ENCODE measurements at places on chromosomes 6 and 20.

- DNase-seq: no peak
Observed at GRCh38 chr6:104326173-104327001, 533.3 kb downstream of the HACE1 start.

GRCh38 chr6:147063469-147064031 lies 140.7 kb upstream of the STXBP5 start:
- no peak for DNase-seq

GRCh38 chr20:41169162-41169690 lies 31.9 kb downstream of the PLCG1 start:
- DNase-seq: peak; percentile 13

- DNase-seq: no peak
Observed at GRCh38 chr6:8434727-8435092, 635 bp downstream of the SLC35B3 start.

GRCh38 chr6:136711644-136712043 lies 80.6 kb downstream of the MAP3K5 start:
- no peak for DNase-seq

DNA sequence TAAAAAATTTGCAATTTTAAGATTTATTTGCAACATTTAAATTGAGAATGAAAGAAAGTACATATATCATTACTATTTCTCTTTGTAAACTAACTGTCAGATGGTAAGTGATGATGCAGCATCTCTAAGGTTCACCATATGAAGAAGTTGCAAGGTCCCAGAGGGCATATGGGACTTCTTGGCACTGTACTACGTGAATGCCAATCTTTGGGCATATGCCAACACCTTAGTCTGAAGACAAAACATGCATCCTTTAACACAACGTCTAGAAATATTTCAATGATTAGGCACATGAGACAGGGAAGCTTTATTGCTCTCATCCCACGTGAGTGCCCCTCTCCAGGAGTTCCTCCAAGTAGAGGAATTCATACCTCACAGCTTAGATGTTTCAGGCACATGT lies 66.8 kb downstream of the CDK19 start:
- no peak for DNase-seq

- no peak for DNase-seq
Observed at GRCh38 chr6:133341607-133342158, 100.5 kb downstream of the EYA4 start.

GRCh38 chr6:125812394-125813292 lies 21.9 kb downstream of the NCOA7 start:
- no peak for DNase-seq

DNA sequence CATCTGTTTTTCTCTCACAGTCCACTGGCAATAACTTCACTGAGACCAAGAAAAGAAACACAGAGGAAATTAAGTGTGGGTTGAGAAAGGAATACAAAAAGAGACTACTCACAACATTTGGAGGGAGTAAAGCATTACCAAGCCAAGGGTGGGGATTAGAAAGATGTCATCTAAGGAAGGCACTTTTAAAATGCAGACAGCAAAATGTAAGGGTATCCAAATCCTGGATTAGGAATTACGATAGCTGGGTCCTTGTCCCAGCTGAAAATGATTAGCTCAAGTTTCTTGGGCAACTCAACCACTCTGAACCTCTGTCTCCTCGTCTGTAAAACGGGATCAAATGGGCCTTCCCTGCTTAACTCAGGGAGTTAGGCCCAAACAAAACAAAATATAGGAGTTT lies 2.2 kb downstream of the LEMD2 start:
- DNase-seq: no peak

DNA sequence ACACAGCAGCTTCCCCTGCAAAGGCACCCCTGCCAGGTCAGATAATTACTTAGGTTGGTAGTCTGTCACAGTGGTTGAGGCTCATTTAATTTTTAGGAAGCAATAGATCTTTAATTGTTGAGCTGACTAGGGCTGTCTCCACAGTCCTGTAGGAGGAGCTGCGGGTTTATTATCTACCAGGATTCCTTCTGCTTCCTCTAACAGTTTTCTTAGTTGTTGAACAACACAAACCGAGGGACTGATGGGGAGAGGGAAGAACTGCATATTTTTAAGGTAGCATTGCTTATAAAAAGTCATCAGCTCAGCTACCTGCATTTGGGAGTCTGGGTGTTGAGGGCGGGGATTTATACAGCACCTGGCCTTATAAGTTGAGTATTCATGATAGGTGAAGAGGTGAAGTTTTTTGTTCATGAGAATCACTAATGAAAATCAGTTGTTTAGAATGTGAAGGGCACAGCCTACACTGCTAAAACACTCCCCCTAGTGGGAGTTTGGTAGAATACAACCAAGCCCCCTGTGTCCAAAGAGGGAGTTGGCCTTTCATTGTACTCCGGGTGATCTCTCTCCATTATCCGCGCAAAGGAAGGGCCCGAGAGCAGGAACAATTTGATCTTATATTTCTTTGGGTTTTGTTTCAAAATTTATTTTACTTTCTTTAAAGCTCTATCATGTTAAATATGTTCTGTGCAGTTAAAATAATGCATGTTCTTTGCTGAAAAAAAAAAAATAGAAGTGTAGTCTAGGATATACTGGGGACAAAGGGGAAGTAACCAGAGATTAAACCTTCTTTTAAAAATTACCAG lies 69.6 kb downstream of the SSR1 start:
- no peak for DNase-seq

- DNase-seq: no peak
Observed at GRCh38 chr6:130574146-130574545, 208.3 kb downstream of the TMEM200A start.

DNA sequence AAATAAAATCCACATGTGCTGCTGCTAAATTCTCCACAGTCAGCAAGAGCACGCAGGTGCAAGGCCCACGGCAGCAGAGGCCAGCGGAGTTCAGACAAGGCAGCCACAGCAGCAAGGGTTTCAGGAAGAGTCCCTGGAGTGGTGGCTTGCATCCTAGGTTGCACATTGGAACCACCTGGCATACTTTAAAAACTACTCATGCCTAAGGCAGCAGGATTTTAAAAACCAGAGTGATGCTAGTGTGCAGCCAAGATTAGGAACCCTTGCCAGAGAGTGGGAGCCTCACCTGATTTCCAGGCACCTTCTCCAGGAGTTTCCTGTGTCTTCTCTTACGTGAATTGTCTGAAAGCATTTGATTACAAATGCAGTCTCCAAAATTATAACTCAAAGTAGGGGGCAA lies 104.0 kb upstream of the GPR6 start:
- no peak for DNase-seq

DNA sequence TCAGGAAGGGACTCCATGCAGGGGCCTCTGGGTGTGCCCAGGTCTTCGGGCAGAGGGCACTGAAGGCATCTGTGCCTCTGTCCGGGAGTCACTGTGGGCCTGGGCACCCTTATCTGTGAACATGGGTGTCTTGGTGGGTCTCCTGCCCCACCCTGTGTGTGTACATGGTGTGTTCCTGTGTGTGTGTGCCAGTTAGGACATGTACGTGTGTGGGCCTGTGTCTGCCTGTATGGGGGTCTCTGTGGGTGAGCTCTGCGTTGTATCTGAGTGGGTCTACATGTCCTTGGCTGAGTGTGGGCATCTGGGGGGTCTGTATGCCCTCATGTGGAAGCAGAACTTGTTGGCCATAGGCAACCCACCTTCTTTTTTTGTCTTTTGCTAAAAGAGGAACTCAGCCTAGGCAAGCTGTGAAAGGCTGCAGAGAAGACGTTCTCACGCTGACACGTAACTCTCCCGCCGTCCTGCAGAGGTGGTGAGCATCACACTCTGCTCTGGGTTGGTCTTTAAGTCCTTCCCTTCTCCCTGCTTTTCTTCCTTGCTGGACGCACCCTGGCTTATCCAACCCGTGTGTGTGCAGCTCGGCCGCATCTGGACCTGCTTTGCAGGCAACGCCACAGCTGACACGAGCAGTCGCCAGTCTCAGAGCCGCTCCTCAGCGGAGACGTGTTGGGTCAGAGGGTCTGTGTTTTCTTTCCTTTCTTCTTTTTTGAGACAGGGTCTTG lies 532 bp upstream of the NPBWR2 start:
- DNase-seq: peak; percentile 12

DNA sequence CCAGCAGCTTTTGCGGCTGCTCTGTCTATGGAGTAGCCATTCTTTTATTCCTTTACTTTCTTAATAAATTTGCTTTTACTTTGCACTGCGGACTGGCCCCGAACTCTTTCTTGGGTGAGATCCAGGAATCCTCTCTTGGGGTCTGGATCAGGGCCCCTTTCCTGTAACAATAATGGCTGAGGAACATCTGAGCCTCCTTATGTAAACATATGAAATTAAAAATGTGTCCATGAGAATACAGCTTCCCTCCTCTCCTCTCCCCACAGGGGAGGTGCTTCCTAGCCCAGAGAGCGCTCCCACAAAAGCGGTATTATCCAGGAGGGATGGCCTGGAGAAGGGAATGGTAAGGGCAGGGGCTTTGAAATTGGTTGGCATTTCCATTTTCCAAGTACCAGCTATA lies 81.1 kb downstream of the PSMG4 start:
- DNase-seq: no peak

GRCh38 chr20:58956078-58956477 lies 25.0 kb upstream of the NELFCD start:
- no peak for DNase-seq

GRCh38 chr20:39605908-39606307 lies 643.8 kb downstream of the DHX35 start:
- DNase-seq: no peak

DNA sequence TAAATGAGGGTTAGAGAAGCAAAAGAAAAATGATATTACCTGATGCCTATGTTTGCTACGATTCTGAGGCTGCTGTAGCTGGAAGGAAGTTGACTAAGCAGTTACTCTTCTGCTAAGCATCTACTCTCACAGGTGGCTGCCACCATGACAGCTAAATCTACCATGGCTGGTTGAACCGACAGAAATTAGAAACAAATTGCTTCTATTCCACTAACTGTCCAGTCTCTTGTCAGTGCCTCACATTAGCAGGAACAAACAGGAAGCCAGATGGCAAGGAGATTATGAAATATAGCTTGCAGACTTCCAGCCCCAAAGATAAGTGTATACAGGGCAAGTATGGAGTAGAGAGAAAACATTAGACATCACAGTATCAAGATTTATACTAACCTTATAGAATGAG lies 59.4 kb upstream of the TMEM200A start:
- DNase-seq: no peak

DNA sequence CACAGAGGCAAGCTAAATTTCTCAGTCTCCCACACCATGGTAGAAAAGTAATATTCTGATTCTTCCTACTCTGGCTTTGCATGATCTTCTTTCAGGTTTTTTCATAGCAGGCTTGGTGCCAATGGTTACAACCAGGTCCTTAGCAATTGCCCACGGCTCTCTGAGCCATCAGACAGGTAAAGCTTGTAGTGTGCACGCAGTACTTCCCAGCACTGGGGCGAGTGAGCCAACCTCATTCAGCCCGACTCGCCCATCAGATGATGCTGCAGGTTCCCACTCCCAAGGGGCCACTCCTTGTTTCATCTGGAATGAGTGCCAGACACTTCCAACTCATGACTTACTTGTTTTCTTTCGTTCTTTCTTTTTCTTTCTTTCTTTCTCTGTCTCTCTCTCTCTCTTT lies 78.3 kb downstream of the PERP start:
- DNase-seq: no peak

- DNase-seq: no peak
Observed at GRCh38 chr6:25341203-25341552, 62.0 kb downstream of the CARMIL1 start.

DNA sequence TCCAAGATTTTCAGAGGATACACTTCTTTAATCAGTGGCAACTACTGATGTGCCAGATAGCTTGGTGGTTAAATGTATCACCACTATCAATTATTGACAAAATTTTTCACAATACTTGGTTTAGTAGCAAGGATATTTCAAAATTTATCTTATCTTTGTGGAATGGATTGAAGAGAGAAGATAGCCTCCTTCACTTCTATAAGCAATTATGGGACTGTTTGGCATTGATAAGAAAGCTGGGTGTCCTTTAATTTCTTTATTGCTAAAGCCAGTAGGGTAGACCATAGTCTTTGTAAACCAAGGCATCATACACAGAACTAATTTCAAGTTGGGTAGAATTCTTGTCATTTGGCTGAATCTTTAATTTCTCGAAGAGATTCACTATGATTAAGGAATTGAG lies 4.9 kb upstream of the RNF182 start:
- no peak for DNase-seq

GRCh38 chr20:45014671-45015415 lies 48.5 kb downstream of the STK4 start:
- no peak for DNase-seq

- DNase-seq: no peak
Observed at GRCh38 chr6:33602180-33602579, 18.9 kb upstream of the ITPR3 start.

DNA sequence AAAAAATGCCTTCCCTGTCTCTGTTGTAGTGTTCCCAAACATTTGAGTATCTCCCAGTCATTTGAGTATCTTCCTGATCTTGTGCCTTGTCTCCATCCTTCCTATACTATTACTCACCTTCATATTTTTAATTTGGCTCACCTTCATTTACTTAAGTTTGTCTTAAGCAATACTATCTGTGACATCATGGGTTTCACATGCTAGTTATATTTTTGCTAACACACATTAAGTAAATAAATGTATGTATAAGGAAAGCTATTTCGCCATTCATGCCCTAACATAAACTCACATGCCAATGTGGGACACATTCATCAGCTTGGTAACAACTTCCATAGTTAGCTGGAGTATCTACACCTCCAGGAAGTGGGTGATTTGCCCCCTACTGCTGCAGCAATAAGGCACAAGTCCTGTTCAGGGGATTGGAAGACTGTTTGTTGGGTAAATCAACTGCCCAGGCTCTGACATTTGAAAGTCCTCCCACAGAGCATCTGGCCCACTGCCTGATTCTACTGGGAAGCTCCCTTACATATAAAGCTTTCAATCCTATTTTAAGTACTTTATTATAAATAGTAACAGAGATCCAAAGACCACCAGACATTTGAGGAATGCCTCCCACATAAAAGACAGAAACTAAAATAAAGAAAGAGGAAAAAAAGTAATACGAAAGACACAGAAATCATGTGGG lies 132.3 kb downstream of the ISM1 start:
- no peak for DNase-seq

DNA sequence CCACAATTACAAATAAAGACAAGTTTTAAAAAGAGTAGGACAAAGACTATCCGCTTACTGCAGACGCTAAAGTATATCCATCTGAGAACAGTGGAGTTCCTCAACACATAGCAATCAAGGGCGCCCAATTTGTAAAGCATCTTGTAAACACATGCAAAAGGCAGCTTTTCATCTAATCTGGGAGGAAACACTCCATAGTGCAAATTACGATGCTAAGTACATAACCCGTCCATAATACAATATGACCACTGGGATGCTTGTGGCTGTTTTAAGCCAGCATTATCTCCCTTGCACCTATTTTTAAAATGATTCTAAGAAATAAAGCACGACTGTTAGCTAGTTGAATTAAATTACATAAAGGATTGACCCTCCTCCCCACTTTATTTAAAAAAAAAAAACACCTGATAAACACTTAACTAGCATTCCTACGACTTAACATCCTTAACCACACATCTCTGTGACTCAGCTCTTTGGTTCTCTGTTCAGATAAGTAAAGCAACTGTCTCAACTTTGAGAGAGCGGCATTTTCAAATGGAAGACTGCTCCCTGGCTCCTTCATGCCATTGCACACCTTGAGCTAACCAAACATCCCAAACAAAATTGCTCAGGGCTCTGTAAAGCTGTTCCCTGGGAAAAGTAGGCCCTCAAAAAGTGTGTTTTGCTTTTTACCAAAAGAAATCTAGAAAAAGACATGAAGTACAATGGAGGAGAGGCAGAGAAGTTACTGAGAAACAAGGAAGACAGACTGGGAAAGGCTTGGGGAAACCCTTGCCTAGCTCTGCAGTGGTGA lies 14.2 kb downstream of the SLC22A23 start:
- DNase-seq: no peak

GRCh38 chr6:111989743-111990142 lies 64.2 kb upstream of the CCN6 start:
- DNase-seq: no peak

- DNase-seq: no peak
Observed at GRCh38 chr6:42199106-42199981, 4.6 kb upstream of the GUCA1B start.

Data from activated T-cell treated with anti-CD3 and anti-CD28 coated beads, Interleukin-2, amount 50 U/mL, for 1 hour (primary cell).